Spleen (tissue), 13 donors: ENCODE measurements at places on chromosomes 2 and 18. TPM values are rescaled to one million over a fixed set of nuclear protein-coding genes. Genes with fewer than 3 reads are reported as not detected.

GRCh38 chr2:143051465-143051864 lies 77.8 kb upstream of the ARHGAP15 start:
- no peak overlapping the region for H3K27ac ChIP-seq
- H3K36me3 ChIP-seq, result no peaks in the 10 kb centered on the region
- no peak overlapping the region for H3K4me3 ChIP-seq

- H3K36me3 ChIP-seq, result peaks cover 8% of the 10 kb centered on the region
- no peak overlapping the region for H3K27ac ChIP-seq
- H3K4me1 ChIP-seq, result peaks cover 81% of the 10 kb centered on the region
- H3K27me3 ChIP-seq, result no peaks in the 10 kb centered on the region
Observed at GRCh38 chr2:60507211-60507965, 46.1 kb downstream of the BCL11A start.

DNA sequence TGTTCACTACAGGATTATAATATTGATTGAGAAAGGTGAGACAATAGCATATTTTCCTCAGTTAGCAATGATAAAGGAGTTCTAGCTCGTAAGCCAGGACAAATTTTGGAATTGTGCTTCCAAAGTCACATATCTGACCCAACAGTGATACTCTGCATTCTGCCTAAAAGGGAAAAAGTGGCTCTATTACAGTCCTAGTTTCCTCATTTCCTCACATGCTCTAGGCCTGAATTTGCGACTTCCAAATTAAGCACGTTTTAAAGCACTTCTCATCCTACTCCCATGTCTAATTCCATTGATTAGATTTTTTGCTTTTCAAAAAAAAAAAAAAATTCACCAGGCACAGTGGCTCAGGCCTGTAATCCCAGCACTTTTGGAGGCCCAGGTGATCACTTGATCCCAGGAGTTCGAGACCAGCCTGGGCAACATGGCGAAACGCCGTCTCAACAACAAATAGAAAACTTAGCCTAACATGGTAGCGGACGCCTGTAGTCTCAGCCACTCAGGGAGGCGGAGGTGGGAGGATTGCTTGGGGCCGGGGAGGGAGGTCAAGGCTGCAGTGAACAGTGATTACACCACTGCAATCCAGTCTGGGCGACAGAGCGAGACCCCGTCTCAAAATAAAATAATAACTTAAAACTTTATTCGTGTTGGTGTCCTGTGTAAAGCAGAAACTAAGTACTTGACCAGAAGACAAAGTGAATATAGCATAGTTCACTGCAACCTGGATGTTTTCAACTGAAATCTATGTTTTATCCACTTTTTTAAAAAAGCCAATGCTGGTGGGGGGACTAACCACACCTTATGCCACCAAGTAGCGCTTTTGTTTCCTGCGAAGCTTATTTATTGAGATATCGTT lies 1.5 kb downstream of the ESCO1 start:
- H3K27ac ChIP-seq, result peak overlapping the region; percentile 99
- H3K4me3 ChIP-seq, result peak overlapping the region; percentile 64
- no peaks in the 10 kb centered on the region for H3K36me3 ChIP-seq
- peak; percentile 73 for DNase-seq
- H3K27me3 ChIP-seq, result no peaks in the 10 kb centered on the region
- H3K4me1 ChIP-seq, result peaks cover 10% of the 10 kb centered on the region

GRCh38 chr2:113831161-113831560 lies 58.7 kb upstream of the ACTR3 start:
- H3K27me3 ChIP-seq, result no peaks in the 10 kb centered on the region
- DNase-seq, result no peak
- H3K36me3 ChIP-seq, result no peaks in the 10 kb centered on the region
- no peak overlapping the region for H3K4me3 ChIP-seq
- H3K4me1 ChIP-seq, result no peaks in the 10 kb centered on the region

GRCh38 chr2:215900203-215900611 lies 113.1 kb downstream of the MREG start:
- H3K27me3 ChIP-seq, result no peaks in the 10 kb centered on the region
- no peak overlapping the region for H3K27ac ChIP-seq
- no peaks in the 10 kb centered on the region for H3K4me1 ChIP-seq
- no peak for DNase-seq
- no peaks in the 10 kb centered on the region for H3K36me3 ChIP-seq

- no peak overlapping the region for H3K27ac ChIP-seq
- DNase-seq, result peak; percentile 67
- no peak overlapping the region for H3K4me3 ChIP-seq
- H3K36me3 ChIP-seq, result peaks cover 15% of the 10 kb centered on the region
Observed at GRCh38 chr2:105111365-105112150, 73.7 kb downstream of the MRPS9 start.

GRCh38 chr2:237870754-237871651 lies 11.6 kb downstream of the RAMP1 start:
- H3K4me3 ChIP-seq, result no peak overlapping the region
- H3K27me3 ChIP-seq, result no peaks in the 10 kb centered on the region
- DNase-seq, result peak; percentile 51
- H3K4me1 ChIP-seq, result peaks cover 7% of the 10 kb centered on the region
- H3K36me3 ChIP-seq, result no peaks in the 10 kb centered on the region

Gene HDHD2
- polyA plus RNA-seq, result 19.7 TPM

DNA sequence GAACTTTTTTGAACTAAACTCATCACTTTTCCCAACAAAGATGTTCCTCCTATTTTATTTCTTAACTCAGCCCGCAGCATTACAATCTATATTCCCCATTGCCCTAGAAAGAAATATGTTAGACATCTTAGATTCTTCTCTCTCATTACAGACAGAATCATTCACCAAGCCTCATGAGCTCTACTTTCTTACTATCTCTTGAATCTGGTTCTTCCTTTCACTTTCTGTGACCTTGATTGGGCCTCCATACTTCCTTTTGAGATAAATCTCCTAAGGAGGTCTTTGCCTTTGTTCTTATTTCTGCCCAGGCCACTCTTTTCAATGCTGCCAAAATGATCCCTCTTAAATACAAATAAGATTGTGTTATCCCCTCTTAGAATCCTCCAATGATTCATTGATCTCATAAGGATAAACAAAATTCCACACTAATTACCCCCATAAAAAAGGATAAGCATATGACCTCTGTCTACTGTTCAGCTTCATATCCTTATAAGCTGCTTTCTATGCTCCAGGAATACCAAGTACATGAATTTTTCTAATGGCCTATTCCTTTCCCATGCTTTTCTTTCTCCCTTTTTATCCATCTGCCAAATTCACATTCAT lies 400.0 kb downstream of the ARHGAP15 start:
- no peak overlapping the region for H3K27ac ChIP-seq
- H3K27me3 ChIP-seq, result no peaks in the 10 kb centered on the region

Gene ATP8B1
- polyA plus RNA-seq, result 2.1 TPM

- no peaks in the 10 kb centered on the region for H3K36me3 ChIP-seq
- no peak overlapping the region for H3K4me3 ChIP-seq
- H3K27ac ChIP-seq, result no peak overlapping the region
- DNase-seq, result no peak
- H3K27me3 ChIP-seq, result no peaks in the 10 kb centered on the region
- no peaks in the 10 kb centered on the region for H3K4me1 ChIP-seq
Observed at GRCh38 chr2:25548601-25549000, 124.8 kb downstream of the DTNB start.

Gene NOTO
- polyA plus RNA-seq, result not detected

Gene SERPINB13
- polyA plus RNA-seq, result not detected

Gene TLK1
- 21.8 TPM for polyA plus RNA-seq

- no peak overlapping the region for H3K27ac ChIP-seq
- peaks cover 57% of the 10 kb centered on the region for H3K4me1 ChIP-seq
- no peaks in the 10 kb centered on the region for H3K27me3 ChIP-seq
- no peak overlapping the region for H3K4me3 ChIP-seq
- no peak for DNase-seq
- peaks cover 9% of the 10 kb centered on the region for H3K36me3 ChIP-seq
Observed at GRCh38 chr2:45734952-45735351, 83.5 kb downstream of the PRKCE start.

Gene REG3G
- not detected for polyA plus RNA-seq

DNA sequence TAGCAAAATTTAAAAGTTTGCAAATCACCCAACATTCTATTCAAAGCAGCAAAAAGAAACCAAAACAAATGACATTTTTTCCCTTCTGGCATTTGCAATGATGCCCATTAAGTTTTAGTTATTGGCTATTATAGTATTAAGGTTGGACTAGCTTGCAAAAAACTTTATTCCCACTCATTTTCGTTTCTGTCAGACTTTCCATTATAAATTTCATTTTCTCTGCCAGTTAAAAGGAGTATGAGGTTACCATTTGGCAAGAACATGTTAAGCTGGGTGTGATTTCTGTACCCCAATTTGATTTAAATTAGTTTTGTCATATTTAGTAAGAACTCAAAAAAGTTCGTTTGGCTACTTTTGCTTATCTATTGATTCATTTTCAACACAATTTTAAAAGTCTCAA lies 187.9 kb downstream of the TCF4 start:
- no peak for DNase-seq
- peaks cover 22% of the 10 kb centered on the region for H3K4me1 ChIP-seq
- no peaks in the 10 kb centered on the region for H3K27me3 ChIP-seq
- H3K27ac ChIP-seq, result no peak overlapping the region
- H3K36me3 ChIP-seq, result no peaks in the 10 kb centered on the region
- H3K4me3 ChIP-seq, result peak overlapping the region; percentile 21

DNA sequence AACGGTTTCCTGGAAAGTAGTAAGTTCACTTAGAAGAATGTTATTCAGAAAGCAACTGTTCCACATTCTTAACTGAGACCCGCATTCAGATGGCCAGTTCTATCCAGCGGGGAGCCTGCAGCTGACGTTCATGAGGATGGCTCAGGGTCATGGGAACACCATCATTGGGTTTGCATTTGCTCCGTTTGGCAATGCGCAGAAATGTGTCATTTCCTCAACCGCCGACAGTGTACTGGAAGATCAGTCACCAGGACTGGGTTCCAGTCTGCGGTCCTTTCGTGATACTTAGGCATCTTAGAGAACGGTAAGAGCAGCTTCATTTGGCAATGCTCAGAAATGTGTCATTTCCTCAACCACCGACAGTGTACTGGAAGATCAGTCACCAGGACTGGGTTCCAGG lies 104.0 kb downstream of the DNER start:
- no peak for DNase-seq
- no peak overlapping the region for H3K4me3 ChIP-seq
- no peaks in the 10 kb centered on the region for H3K4me1 ChIP-seq
- H3K27ac ChIP-seq, result no peak overlapping the region
- no peaks in the 10 kb centered on the region for H3K27me3 ChIP-seq

Gene KCNE4
- polyA plus RNA-seq, result 1.0 TPM

- DNase-seq, result no peak
- no peak overlapping the region for H3K27ac ChIP-seq
- H3K4me3 ChIP-seq, result no peak overlapping the region
- H3K27me3 ChIP-seq, result peaks cover 19% of the 10 kb centered on the region
- H3K4me1 ChIP-seq, result no peaks in the 10 kb centered on the region
Observed at GRCh38 chr2:178204977-178205376, 10.7 kb downstream of the OSBPL6 start.

DNA sequence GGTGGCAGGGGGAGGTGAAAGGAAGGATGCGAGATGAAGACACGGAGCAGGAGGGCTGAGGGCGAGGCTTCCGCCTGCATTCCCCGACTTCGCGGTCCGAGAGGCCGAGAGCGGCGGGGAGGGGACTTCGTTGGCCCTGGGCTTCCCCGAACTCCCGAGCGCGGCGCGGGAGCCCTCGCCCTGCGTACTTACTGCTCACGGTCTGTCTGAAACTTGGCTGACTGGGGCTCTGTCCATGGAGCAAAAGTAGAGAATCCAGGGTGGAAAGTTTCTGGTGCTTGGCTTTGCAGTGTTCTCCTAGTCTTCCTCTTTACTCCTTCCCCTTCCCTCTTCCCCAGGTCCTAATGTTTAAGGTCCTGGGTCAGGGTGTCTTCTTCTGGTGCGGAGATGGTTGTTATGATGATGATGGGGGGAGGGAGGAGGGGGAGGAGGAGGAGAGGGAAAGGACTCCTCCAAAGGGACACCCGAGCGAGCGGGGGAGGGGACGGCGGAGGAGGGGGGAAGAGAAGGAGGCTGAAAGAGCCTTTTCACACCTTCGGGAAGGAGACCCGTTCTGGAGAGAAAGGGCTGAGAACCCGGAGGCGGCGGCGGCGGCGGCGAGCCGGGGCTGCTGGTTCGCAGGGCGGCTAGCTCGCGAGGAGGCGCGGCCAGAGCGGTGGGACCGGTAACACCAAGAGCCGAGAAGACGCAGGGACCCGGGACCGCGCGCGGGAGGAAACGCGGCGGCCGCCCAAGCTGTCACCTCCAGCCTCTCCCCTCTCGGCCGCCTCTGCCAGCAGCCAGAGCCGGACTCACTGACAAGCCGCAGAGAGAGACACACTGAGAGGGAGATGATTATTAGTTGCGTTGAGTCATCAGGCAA lies at the start of gene SATB2:
Gene SATB2 (minus strand): TSS at position 793 of the 862 bp plus-strand sequence. CDS start 1,902 bp downstream, outside the sequence.
- H3K27ac ChIP-seq, result peak within 1 kb of the TSS; percentile 70
- H3K4me1 ChIP-seq, result peaks cover 40% of the 10 kb centered on the region
- no peaks in the 10 kb centered on the region for H3K36me3 ChIP-seq
- peak within 1 kb of the TSS; percentile 90 for H3K4me3 ChIP-seq
- DNase-seq, result peak; percentile 81

Gene OBSL1
- polyA plus RNA-seq, result 27.6 TPM

Gene CNDP1
- 0.13 TPM for polyA plus RNA-seq

DNA sequence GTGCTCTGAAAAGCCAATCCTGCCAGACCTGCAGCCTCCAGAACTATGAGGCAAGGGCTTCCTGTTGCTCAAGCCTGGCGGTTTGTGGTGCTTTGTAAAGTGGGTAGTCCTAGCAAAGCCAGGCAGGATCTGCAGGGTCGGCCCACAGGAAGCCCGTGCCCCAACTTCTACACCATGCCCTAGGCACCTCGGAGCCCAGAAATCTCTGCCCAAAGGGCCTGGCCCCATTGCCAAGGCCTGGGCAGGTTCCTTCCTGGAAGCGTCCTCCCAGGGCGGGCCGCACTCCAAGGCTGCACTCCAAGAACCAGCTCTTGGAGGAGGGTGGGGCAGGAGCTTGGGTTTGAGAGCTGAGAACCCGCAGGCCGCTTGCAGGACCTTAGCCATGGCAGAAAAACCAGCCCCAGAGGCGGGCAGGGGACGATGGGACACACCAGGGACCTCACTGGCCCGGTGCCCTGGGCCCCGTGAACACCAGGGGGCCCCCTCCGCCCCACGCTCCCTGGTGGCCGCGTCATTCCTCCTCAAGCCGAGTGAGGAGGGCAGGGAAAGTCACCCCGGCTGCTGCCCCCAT lies 37.2 kb upstream of the ID2 start:
- no peak overlapping the region for H3K4me3 ChIP-seq
- H3K4me1 ChIP-seq, result no peaks in the 10 kb centered on the region
- no peaks in the 10 kb centered on the region for H3K27me3 ChIP-seq
- DNase-seq, result peak; percentile 86
- H3K36me3 ChIP-seq, result no peaks in the 10 kb centered on the region

DNA sequence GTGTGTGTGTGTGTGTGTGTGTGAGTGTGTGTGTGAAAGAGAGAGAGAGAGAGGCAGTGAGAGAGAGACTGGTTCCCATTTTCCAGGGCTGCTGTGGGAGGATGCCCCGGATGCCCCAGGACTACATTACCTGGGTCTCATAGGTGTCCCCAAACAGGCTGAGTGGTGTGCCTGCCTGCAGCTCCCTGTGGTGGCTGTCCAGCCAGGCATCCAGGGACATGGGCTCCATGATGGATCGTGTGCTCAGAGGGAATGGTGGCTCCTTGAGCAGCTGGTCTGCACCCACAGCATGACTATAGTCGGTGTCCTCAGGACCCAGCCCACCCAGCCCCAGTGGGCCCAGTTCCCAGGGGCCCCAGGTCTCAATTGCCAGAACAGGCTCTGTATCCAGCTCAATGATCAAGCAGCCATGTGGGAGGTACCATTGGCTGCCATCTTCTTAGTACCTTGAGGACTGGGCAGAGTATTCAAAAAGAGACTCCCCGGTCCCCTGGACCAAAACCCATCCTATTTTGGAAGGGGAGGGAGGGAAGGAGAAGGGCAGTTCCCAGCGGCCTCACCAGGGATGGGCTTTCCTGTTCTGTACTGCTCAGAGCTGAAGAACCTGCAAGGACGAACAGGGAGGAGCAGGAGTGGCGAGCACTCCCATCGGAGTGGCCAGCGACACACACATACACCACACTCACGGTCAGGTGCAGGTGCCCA lies 5.8 kb upstream of the OXER1 start:
- no peaks in the 10 kb centered on the region for H3K4me1 ChIP-seq
- no peaks in the 10 kb centered on the region for H3K36me3 ChIP-seq
- no peak overlapping the region for H3K27ac ChIP-seq
- H3K27me3 ChIP-seq, result no peaks in the 10 kb centered on the region
- H3K4me3 ChIP-seq, result no peak overlapping the region
